ENCODE measurements at places on chromosomes 5 and 9. TPM values are rescaled to one million over a fixed set of nuclear protein-coding genes. Genes with fewer than 3 reads are reported as not detected.

DNA sequence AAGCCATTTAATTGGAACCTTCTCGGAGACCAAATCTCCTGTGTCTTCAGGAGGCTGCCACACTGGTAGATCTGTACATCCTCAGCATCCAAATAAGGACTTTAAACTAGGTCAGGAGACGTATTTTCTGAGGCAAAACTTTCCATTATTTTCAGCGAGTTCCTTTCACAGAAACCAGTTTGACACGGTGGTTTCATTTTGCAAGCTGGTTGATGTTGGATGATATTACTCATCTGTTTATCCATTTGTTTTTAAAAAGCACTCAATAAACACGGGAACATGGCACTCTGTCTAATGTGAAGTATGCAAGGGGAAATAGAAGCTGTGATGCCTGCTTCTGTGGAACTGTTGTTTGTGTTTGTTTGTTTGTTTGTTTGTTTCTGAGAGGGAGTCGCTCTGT is 199.6 kb downstream of the ERCC6L2 start:
- DNase-seq = no peak

GRCh38 chr9:100472268-100472667 is 681 bp upstream of the TMEFF1 start:
- no peak for DNase-seq

- no peak for DNase-seq
These were observed 291.0 kb downstream of the FBXL17 start for GRCh38 chr5:108090946-108091345.

GRCh38 chr9:137870432-137870831 is 7.2 kb upstream of the CACNA1B start:
- DNase-seq = no peak

- DNase-seq = no peak
These were observed 231.6 kb downstream of the GOLPH3 start for GRCh38 chr5:31942546-31942945.

DNA sequence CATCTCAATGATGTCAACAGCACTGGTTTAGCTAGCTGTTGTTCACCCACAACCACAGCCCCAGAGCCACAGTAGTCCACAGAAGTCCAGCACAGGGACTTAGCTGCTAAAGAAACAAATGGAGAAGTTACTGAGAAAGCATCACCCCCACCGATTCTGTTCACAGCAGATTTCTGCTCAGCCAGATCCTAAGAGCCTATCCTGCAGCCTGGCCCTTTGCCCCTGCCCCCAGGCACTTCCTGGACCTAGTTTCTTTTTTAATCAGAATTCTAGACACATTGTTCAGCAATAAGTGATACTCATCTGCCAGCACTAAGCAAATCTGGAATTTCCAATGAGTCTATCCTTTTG is 7.4 kb downstream of the B4GALT1 start:
- no peak for DNase-seq

DNA sequence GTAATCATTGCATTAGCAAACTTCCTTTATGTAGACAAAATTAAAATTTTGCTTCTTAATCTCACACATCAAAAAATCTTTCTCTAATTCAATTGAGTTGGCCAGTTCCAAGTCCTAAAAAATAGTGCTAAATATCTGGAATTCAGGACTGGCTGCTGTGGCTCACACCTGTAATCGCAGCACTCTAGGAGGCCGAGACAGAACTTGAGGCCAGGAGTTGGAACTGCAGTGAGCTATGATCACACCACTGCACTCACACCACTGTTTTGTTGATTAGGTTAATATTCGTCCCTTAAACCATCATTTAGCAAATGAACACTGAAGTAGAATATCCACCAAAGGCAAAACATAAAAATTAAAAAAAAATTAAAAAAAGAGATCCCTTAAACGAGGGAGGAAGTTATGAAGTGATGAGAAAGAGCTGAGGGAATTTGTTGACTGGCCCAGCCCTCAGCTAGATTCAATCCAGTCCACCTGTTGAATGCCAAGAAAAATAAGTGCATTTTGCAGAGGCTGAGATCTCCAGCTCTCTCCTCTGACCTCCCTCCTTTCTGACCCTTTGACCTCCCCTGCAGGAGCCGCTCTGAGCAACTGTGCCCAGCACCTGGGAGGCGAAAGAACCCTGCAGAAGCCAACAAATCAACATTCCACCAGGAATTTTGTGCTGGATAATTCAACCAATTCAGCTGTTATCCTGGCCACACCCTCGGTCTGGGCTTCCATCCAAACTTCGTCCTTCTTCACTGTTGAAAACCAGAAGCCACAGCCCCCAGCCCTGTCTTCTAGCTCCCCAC is 96.8 kb downstream of the OR2K2 start:
- no peak for DNase-seq

GRCh38 chr9:137411260-137411644 is 11.7 kb downstream of the EXD3 start:
- no peak for DNase-seq

- DNase-seq = no peak
These were observed 142.8 kb upstream of the IFNE start for GRCh38 chr9:21624675-21625644.

Gene SLCO4C1
- total RNA-seq = 1.2 TPM

Gene ZBTB26
- 16.2 TPM for total RNA-seq

Gene MSMP
- total RNA-seq = not detected

Gene PCDHGA10
- 30.7 TPM for total RNA-seq

Gene PCDHB7
- total RNA-seq = 1.6 TPM

Gene CCT5
- total RNA-seq = 145 TPM

Gene DNAH5
- total RNA-seq = 0.34 TPM

Gene SHOC1
- not detected for total RNA-seq

Gene CCDC112
- 9.1 TPM for total RNA-seq

All from mesothelial cell of epicardium (in vitro differentiated cells).